ENCODE measurements at places on chromosomes 3 and 15.

DNA sequence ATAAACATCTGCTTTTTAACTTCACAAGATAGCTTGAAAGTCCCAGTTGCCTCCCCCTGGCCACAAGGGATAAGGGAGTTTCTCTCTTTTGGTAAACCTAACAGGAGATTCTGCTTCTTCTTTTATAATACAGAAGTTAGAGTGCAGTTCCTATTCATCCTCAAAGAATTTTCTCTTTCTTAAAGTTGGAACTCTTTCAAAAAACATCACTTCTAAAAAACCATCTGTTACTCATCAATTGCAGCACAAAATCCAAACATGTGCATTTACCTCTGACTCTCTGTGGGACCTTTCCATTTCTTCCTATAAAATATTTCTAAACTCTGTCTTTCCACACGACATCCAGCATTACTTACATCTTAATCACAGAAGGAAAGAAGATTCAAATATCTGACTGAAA, 5.1 kb downstream of the DPH6 start:
- no peak for DNase-seq

GRCh38 chr3:31876331-31876730, 104.7 kb downstream of the OSBPL10 start:
- no peak for DNase-seq

GRCh38 chr3:114333180-114333922, 39.5 kb downstream of the TIGIT start:
- DNase-seq, result no peak

DNA sequence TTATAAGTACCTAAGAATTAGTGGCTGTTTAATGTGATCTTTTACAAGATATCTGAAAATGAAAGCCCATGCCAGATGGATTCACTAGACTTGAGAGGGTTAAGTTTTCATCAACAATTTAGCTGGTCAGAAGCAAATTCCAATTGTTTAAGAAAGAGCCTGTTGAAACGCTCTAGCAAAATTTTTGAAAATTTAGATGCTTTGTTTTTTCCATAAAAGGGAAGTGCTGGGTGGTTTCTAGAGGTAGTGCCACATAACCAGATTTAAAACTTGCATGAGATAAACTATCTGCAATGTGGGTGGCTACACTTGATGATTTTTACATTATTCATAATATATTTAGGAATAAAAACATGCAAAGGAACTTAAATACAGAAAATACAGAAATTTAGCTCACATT, 48.5 kb upstream of the SKIL start:
- DNase-seq, result no peak

- no peak for DNase-seq
Measured at GRCh38 chr3:190041333-190042041, 79.2 kb downstream of the P3H2 start.

DNA sequence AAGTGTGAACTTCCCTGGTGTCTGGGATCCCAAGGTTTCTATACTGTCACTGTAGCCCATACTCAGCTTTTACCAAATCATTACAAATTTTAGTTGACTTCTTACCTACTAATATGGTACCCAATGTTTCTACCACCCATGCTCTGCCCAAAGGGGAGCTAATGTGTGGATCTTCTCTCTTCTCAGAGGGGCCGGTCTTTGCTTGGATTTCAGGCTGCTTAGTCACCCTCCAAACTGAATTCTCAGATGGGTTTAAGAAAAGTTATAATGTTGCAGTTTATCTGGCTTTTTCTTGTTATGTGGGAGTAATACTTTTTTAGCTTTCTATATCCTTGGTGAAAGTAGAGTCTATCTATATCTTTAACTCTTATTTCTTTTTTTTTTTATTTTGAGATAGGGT, 67.1 kb upstream of the AKAP13 start:
- no peak for DNase-seq

DNA sequence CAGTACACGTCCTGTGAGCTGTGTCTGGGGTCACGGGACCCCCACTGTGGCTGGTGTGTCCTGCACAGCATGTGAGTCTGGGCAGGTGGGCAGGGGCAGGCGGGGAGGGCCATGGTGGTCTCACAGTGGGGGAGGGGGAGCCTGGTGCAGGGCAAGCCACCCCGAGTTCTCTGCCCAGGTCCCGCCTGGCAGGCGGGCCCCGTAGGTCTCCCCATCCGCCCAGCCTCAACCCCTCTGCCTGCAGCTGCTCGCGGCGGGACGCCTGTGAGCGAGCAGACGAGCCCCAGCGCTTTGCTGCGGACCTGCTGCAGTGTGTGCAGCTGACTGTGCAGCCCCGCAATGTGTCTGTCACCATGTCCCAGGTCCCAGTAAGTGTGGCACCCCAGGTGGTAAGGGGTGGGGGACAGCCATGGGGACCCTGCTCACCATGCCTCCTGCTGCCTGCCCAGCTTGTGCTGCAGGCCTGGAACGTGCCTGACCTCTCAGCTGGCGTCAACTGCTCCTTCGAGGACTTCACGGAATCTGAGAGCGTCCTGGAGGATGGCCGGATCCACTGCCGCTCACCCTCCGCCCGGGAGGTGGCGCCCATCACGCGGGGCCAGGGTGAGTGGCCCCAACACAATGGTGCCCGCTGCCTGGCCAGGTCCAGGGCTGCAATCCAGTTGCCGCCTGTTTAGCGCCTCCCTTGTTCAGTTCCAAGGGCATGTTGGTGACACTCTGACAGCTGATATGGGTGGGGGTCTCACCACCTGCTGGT, 21.9 kb downstream of the PLXNA1 start:
- no peak for DNase-seq

Data from effector CD4-positive, alpha-beta T cell (primary cell).